Osteocyte (in vitro differentiated cells): ENCODE measurements at places on chromosomes 4 and X.

DNA sequence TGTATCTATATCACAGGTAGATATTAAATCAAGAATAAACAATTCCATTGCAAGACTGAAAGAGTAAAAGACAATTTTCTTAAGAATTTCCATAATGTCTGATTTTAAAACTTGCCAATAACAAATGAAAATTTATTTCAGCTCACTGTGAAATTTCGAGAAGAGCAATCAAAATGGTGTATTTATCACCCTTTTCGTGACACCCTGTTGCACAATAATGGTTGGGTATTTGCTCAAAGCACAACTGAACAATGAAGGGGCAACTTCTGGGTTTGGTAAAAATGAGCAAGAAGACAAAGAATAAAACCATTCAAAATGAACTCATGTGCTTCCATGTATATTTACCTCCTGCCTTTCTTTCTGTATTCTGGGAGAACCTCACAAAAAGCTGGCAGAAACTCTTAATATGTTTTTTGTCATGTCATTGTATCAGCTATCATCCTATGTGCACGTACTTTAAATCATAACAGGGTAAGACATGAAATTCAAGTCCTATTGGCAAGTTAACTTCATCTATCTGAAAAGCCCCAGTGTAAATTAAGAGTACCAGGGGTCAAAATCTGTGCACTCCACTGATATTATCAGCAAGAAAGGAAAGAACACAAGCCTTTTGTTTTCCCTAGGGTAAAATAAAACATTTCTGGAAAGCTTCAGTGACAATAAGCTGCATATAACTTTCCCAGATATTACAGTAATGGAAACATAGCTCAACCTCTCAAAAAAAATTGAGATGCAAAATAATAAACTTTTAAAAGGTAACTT is 126.9 kb upstream of the CBR4 start:
- DNase-seq, result no peak

DNA sequence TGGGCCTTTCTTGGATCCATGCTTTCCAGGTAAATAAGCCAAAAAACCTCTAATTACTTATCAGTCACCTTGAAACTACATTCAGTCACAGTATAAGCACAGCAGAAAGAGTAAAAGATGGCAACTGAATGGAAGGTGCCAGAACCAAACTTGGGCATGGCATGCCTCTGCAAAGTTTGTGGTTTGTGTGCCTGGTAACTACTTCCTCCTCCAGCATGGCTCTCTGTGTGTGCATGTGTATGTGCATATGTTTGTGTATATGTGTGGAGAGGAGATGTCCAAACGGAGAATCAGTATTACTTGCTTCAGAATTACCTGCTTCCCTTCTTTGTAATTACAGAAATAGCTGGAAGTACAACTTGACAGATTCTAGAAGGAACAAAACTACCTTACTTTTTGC is 67.5 kb downstream of the AGTR2 start:
- DNase-seq, result no peak

GRCh38 chrX:20224814-20225487 is 41.8 kb downstream of the RPS6KA3 start:
- no peak for DNase-seq

GRCh38 chr4:61395754-61396153 is 195.6 kb downstream of the ADGRL3 start:
- DNase-seq, result no peak
